Thoracic aorta (tissue), 2 donors: ENCODE measurements at places on chromosomes 12 and 14. TPM values are rescaled to one million over a fixed set of nuclear protein-coding genes. Genes with fewer than 3 reads are reported as not detected.

DNA sequence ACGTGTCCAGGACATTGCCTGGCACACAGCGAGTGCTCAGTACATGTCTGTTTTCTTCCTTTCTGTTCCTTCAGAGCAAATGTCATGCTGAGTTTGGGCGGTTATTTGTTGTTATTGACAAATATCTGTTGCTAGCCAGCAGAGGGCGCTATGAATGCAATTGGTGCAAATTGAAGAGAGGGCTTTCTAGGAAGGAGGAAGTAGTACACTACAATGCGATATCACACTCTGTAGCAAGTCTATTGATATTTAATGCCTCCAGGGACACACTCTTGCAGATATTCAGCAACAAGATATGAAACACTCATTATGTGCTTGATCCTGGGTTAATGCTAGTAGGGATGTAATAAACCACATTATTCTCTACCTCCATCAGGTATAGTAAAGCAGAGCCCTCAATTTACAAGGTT lies 267.3 kb upstream of the SRRM4 start:
- no peak overlapping the region for H3K4me3 ChIP-seq
- H3K27me3 ChIP-seq: no peaks in the 10 kb centered on the region
- no peaks in the 10 kb centered on the region for H3K36me3 ChIP-seq
- H3K4me1 ChIP-seq: no peaks in the 10 kb centered on the region

GRCh38 chr12:108995370-108995992 lies 25.4 kb downstream of the SVOP start:
- no peak overlapping the region for H3K27ac ChIP-seq
- H3K27me3 ChIP-seq: no peaks in the 10 kb centered on the region
- no peak for DNase-seq
- no peaks in the 10 kb centered on the region for H3K4me1 ChIP-seq
- H3K36me3 ChIP-seq: no peaks in the 10 kb centered on the region

- H3K27me3 ChIP-seq: no peaks in the 10 kb centered on the region
- H3K27ac ChIP-seq: peak overlapping the region; percentile 92
- no peak overlapping the region for H3K4me3 ChIP-seq
- DNase-seq: no peak
Observed at GRCh38 chr12:124626971-124627411, 59.6 kb upstream of the NCOR2 start.

DNA sequence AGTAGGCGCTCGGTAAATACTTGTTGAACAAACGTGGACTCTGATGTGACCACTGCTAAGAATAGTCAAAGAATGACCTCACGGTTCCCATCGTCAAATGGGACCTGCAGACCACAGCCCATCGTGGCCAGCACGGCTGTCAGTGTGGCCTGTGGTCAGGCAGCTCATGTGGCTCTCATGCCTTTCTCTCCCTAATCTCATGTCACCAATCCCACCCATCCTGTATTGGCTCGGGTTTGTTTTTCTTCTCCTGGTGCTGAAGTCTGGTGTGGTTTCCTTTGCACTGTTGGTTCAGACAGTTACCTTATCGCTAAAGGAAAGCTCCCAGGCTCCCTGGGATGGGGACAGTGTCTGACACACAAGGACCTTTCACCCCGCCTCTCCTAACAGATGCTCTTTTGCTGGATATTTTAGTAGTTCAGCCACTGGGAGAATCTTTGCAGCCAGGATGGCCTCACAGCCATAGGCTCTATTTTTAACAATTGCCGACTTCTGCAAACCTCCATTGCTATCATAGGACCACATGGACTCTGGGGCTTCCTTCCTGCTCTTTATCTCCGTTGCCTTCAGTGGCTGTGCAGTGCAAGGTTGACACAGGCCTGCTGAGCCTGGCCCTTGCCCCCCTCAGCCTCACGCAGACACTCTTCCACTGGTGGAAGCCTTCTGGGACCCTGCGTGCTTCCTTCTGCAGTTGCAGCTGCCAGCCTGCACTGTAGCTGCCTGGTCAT lies 293.1 kb upstream of the FKBP4 start:
- no peak overlapping the region for H3K27ac ChIP-seq
- H3K4me1 ChIP-seq: no peaks in the 10 kb centered on the region
- no peak overlapping the region for H3K4me3 ChIP-seq
- H3K36me3 ChIP-seq: peaks cover 5% of the 10 kb centered on the region

DNA sequence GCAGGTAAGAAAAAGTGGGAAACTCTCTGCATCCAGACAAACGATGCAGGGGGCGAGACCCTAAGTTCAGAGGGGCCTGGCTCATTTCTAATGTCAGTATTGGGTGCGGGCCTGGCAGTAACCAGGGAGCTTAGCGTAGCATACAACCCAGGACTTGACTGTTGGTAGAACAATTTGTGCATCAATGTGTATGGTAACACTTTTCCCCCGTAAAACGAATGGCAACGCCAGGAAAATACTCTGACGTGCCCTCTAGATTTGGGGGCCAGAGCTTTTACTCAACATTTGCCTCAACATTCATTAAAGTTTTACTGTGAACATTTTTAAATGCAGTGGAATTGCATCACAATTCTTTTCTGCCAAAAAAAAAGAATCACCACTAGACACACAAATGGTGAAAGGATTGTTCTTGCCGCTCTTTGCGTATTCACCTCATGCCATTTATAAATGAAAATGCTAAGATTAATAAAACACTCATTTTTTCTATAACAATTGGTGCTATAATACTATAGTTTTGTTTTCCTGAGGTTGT lies 867 bp downstream of the RHOJ start:
- peaks cover 2% of the 10 kb centered on the region for H3K4me1 ChIP-seq
- no peaks in the 10 kb centered on the region for H3K27me3 ChIP-seq
- peak overlapping the region; percentile 83 for H3K27ac ChIP-seq

- no peaks in the 10 kb centered on the region for H3K27me3 ChIP-seq
- H3K27ac ChIP-seq: no peak overlapping the region
- no peak for DNase-seq
- no peak overlapping the region for H3K4me3 ChIP-seq
- H3K36me3 ChIP-seq: no peaks in the 10 kb centered on the region
- H3K4me1 ChIP-seq: no peaks in the 10 kb centered on the region
Observed at GRCh38 chr14:21680072-21680471, 6.5 kb upstream of the OR4E1 start.

DNA sequence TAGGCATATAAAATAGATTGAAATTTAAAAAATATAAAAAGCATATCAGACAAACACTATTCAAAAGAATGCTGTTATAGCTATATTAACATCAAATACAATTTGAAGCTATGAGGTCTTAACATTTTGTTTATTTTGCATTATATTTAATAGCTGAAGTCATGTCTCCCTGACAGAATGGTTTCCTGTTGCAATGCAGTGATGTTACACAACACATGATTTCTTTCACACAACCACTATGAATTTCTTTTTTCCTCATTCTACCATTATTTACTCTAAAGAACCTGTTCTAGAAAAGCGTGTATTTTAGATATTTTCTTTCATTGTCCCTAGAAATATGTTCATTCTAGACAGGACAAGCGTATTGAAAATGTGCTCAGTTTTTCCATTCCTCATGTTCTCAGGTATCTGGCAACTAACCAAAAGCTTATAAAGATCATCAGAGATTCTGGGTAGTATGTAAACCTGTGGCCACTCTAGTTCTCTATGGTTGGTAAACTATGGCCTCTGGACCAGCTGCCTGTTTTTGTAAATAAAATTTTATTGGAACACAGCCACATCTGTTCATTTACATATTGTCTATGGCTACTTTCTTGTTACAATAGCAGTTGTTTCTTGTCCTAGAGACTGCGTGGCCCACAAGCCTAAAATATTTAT lies 183.8 kb downstream of the FOXA1 start:
- no peaks in the 10 kb centered on the region for H3K4me1 ChIP-seq
- H3K27me3 ChIP-seq: no peaks in the 10 kb centered on the region
- no peak overlapping the region for H3K4me3 ChIP-seq
- no peaks in the 10 kb centered on the region for H3K36me3 ChIP-seq

DNA sequence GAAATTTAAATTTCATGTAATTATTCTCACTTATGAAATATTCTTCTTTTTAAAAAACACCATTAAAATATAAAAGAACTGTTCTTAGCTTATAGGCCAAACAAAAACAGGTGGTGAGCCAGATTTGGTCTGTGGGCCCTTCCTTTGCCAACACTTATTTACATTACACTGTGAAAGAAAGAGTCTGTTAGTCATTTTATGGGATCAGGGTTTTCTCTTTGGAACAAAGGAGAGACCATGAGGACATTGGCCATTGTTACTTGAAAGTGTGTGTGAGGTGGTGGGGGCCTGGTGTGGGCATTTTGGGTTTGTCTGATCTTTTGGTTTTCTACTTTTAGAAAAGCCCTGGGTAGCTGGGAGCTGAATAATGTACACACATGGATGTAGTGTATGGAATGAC lies 62.7 kb downstream of the TTC6 start:
- no peaks in the 10 kb centered on the region for H3K36me3 ChIP-seq
- no peaks in the 10 kb centered on the region for H3K4me1 ChIP-seq
- no peaks in the 10 kb centered on the region for H3K27me3 ChIP-seq

The KRT72 gene
- not detected for total RNA-seq

The FZD10 gene
- 2.8 TPM for total RNA-seq

The PAH gene
- not detected for total RNA-seq
